NCI-H187 (cell line): ENCODE measurements at places on chromosomes 4 and X.

GRCh38 chrX:110036162-110037033, 33.5 kb downstream of the TMEM164 start:
- no peak for DNase-seq

- no peak for DNase-seq
These were observed 176.3 kb upstream of the PITX2 start for GRCh38 chr4:110799211-110799610.

DNA sequence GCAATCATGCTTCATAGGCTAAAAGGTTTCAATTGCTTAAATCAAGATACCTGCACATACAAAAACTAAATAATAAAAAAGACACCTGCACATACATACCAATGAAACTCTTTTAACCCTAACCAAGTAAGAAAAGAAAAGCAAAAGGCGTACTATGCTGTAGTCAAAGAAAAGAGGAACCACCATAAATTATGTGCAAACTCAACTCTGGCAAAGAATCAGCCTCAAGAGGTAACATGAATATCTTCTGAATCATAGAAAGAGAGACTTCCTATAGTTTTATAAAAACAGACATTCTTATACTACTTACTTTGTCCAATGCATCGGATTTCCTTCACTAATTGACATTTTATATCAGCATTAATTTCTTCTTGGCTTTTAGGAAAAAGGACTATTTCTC, 29.3 kb downstream of the MMGT1 start:
- DNase-seq: no peak

DNA sequence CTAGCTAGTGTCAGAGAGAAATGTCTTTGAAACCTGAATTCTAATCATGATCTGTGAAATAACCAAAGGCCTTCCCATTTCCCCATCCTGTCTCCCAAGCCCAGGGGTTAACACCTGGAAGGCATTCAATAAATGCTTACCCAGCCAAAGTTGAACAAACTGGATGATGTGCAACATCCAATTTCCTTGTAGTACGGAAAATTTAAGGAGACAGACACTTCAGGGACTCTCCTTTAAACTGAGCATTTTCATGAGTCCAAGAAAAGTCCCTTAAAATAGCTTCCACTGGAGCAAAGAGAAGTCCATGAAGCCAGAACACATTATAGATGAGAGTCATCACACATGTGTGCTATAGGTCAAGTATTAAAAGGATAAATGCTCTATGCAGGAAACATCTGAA, 271.2 kb downstream of the RAB28 start:
- no peak for DNase-seq

DNA sequence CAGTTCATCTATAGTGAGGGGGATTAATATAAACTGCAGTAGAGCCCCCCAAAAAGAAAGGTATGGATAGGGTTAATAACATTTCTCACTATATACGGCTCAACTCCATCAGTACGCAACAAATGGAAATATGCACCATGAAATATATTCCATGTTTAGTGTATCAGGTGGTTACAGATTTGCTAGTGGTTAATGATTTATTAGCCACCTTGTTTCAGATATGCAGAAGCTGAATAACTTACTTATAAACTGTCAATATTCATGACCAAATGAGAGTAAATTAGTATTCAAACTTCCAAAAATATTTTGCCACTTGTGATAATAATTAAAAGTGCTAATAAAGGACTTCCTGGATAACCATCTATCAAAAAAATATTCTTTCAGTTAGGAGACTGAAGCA, 14.8 kb downstream of the AMTN start:
- DNase-seq: no peak

GRCh38 chr4:60945641-60946040, 254.5 kb upstream of the ADGRL3 start:
- DNase-seq: no peak

- no peak for DNase-seq
These were observed 851 bp downstream of the POLR2B start for GRCh38 chr4:56979421-56980072.

DNA sequence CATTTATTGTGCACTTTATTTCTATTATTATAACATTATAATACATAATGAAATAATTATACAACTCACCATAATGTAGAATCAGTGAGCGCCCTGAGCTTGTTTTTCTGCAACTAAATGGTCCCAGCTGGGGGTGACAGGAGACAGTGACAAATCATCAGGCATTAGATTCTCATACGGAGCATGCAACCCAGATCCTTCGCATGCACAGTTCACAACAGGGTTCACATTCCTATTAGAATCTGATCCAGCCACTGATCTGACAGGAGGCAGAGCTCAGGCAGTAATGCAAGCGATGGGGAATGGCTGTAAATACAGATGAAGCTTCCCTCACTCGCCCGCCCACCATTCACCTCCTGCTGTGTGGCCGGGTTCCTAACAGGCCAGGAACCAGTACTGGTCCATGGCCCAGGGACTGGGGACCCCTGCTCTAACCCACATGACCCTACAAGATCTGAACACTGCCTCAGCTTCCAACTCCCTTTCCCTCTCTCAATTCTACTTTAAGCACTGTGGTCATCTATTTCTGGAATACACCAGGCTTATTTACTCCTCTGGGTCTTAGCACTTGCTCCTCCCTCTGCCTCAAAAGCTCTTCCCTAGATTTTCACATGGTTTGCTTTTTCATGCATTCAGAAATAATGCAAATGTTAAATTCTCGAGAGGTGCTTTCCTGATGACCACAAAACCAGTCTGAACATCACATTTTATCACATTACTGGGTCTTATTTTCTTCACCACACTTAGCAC, 166.8 kb upstream of the HCCS start:
- no peak for DNase-seq
